ENCODE measurements at places on chromosomes 1 and 21.

- DNase-seq, result peak; percentile 46
These were observed 26.9 kb downstream of the ATP8B2 start for GRCh38 chr1:154352245-154352580.

DNA sequence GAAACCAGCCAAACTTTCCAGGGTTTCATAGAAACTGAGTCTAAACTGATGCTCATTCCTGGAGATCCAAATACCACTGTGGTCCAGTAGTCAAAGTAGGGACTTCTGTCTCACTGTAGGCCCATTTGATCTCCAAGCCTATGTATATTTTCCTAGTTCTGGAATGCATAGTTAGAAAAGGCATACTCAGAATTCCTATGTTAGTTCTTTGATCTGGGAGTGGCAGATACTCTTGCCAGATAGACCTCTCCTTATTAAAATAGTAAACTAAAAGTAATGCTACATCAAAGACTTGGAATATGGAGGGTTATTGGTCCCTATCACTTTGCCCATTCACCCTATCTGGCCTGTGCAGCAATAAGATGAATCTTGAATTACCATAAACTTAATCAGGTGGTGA lies 10.4 kb upstream of the SGIP1 start:
- DNase-seq, result no peak

DNA sequence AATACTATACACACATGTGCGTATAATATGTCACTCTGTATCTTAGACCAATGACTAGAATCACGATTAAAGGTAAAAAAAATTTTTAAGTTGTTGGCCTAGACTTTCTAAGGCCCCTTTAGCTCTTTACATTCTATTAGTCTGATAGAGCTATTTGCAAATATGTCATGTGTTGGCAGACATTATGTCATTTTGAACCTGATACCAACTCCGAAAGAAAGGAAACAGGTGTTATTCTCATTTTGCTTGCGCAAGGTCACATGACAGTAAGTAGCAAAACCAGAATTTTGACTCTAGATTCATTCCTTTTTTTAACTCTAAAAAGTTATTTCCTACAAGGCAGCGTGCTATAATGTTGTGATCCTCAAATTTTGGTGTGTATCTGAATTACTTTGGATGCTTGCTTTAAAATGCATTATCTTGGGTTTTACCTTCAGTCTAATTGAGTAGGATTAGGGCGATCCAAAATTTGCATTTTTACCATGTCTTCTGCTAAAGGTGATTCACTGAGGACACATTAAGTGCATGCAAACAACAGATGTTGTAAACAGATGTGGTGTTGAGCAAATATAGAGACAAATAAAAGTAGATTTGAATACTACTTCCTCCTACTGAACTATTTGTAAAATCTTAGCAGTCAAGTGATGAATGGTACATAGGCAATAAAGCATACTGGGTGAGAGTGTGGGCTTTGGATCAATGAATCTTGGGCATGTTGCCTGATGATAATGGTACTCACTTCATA lies 63.5 kb upstream of the KIAA1614 start:
- no peak for DNase-seq

DNA sequence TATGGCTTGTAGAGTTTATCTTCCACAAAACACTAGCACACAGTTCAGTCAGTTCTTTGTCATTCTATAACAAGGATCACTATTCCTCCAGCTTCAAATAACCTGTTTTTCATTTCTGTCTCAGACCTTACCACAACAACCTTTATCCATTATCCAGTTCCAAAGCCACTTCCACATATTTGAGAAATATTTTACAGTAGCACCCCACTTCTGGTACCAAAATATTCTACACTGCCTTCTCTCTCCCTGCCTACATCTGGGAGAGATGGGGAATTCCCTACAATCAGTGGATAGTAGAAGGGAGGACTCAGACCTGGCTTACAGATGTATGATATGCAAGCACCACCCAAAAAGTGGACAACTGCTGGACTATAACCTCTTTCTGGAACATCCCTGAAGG lies 651.4 kb downstream of the ADGRL2 start:
- DNase-seq, result no peak

- DNase-seq, result no peak
These were observed 49.6 kb downstream of the AK4 start for GRCh38 chr1:65197636-65198035.

DNA sequence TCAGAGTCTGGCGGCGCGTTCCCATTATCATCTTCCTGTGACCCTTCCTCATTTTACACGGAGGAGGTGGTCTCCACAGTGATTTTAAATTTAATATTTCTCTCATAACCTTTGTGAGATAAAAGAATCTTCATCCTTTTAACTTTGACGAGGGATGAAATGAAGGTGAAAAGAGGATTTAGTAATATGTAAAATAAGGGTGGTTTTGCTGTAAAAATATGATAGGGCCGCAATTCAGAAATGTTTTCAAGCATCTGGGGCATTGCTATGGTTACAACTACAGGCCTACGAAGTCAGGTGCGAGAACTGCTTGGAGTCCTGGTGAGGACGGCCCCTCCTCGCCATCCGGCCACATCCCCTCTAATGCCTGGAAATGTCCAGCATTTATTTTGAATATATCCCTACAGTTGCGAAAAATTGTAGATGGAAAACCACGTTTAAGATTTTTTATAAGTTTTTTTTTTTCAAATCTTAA lies 422 bp upstream of the RSBN1 start:
- peak; percentile 63 for DNase-seq

DNA sequence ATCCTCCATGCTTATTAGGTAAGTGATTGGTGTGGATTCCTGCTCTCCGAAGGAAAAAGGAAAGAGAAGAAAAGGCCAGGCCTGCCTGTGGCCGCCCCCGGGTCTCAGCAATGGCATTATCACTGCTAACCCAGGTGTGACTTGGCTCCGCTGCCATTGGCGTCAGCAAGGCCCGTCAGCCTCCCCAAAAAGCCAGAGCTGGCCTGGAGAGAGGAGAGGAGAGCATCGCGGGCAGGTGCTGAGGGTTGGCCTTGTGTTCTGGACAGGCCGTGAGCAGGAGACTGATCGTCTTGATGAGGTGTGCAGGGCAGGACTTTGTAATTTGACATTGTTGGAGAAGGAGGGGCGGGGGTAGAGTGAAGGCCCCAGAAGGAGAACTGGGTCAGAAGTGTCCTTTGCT lies 186.4 kb downstream of the CAMTA1 start:
- DNase-seq, result no peak

GRCh38 chr1:31624309-31624708 lies 6.8 kb downstream of the HCRTR1 start:
- no peak for DNase-seq

DNA sequence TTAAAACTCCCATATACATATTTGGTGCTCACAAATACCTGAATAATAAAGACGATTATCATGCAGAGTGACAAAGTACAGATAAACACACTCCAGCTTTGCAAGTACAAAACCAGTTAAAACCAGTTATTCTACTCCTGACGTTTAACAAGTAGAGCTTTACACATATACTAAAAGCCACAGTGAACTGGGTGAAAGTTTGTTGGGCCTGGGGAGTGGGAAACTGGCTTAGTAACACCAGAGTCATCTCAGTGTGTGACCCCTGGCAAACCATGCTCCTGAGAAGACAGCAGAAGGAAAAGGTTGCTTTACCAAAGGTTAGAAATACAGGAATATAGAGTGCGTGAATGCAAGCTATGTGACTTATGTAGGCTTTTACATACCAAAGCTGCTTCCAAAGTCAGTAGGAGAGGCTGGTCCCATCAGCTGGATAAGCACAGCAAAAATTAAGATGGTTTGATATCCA lies 148.1 kb downstream of the NRIP1 start:
- DNase-seq, result peak; percentile 80

- no peak for DNase-seq
These were observed 29.1 kb downstream of the LAMC2 start for GRCh38 chr1:183215076-183215720.

DNA sequence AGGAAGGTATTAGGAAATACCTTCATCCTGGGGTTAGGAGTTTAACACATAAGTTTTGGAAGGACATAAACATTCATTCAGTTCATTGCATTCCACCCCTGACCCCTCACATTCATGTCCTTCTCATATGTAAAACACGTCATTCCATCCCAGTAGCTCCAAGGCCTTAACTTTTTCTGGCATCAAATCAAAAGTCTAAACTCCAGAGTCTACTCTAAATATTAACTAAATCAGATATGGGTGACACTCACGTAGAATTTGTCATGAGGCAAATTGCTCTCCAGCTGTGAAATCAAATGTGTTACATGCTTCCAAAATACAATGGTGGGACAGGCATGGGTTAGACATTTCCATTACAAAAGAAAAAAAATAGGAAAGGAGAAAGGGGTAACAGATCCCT lies 298.2 kb upstream of the LRRC7 start:
- DNase-seq, result peak; percentile 28

GRCh38 chr1:239899747-239900146 lies 191.9 kb upstream of the FMN2 start:
- no peak for DNase-seq

DNA sequence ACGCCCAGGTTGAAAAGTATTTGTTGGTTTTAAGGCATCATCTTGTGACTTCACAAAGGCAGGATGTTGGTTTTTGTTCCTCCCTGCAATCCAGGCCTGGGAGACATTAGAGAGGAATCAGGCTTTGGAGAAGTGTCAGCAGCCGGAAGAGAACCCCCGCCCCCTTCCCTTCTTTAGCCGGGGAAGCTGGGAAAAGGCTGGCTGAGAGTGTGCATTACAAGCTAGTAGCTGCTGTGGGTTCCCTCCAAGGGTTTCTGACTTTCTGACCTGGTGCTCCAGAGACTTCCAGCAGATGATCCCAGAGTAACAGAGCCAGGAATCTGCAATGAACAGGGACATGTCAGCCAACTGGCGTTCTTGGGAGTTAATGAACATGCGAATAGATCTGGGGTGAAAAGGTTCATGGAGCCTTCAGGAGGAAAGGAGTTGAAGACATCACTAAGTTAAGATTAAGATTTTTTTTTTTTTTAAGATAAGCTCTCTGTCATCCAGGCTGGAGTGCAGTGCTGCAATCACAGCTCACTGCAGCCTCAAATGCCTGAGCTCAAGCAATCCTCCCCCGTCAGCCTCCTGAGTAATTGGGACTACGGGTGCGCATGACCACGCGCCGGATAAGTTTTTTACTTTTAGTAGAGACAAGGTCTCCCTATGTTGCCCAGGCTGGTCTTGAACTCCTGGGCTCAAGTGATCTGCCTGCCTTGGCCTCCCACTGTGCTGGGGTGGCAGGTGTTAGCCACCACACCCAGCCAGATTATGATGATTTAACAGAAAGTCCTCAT lies 7.5 kb downstream of the DISP3 start:
- DNase-seq, result no peak

- DNase-seq, result peak; percentile 57
These were observed 677 bp downstream of the PRKAA2 start for GRCh38 chr1:56645677-56646305.

GRCh38 chr1:221336126-221336525 lies 405.8 kb downstream of the DUSP10 start:
- no peak for DNase-seq

DNA sequence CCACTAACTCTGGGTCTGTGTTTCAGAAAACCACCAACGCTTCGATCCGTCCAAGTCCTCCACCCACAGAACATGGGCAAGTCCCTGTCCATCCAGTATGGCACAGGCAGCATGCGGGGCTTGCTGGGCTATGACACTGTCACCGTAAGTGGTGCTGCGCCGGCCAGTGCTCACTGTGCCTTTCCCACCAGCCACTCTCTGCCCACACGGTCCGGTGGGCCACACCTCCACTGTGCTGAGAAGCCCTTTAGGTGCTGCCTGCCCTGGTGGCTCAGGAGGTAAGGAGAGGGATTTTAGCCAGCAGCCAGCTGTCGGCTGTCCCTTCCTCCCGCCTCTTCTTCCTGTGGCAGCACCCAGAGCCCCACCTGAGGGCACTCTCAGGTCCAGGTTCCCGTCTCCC lies 33.9 kb downstream of the PROK1 start:
- no peak for DNase-seq

Measured in GM23338 (cell line).